ENCODE measurements at places on chromosomes 4 and X. TPM values are rescaled to one million over a fixed set of nuclear protein-coding genes. Genes with fewer than 3 reads are reported as not detected.

IL1RAPL1 gene
- total RNA-seq, result 9.1 TPM

CAPN6 gene
- total RNA-seq, result 67.9 TPM

MAB21L2 gene
- total RNA-seq, result 47.0 TPM

RHOXF2B gene
- total RNA-seq, result not detected

FOXP3 gene
- total RNA-seq, result not detected

GPRASP3 gene
- total RNA-seq, result 24.7 TPM

RNF150 gene
- total RNA-seq, result 47.7 TPM

RTL5 gene
- total RNA-seq, result 12.4 TPM

CXXC4 gene
- total RNA-seq, result 60.7 TPM
